ENCODE measurements at places on chromosomes 13 and 19.

DNA sequence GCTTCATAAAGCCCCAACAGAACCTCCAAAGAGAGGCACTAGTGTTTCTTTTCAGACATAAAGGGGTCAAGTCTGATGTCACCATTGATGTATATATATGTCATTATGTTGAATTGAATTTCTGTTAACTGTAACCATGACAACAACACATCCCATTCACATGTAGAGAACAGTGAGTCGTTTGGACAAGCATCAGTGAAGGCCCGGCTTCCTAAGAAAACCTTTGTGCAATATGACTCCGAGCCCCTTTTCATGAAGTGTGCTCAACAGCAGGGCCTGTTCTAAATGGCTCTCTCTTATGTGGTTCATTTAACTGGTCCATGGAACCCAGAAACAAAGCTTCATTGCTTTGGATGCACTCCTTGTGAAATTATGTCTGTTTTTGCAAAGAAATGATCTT lies 67.2 kb upstream of the UBL3 start:
- no peak for DNase-seq

DNA sequence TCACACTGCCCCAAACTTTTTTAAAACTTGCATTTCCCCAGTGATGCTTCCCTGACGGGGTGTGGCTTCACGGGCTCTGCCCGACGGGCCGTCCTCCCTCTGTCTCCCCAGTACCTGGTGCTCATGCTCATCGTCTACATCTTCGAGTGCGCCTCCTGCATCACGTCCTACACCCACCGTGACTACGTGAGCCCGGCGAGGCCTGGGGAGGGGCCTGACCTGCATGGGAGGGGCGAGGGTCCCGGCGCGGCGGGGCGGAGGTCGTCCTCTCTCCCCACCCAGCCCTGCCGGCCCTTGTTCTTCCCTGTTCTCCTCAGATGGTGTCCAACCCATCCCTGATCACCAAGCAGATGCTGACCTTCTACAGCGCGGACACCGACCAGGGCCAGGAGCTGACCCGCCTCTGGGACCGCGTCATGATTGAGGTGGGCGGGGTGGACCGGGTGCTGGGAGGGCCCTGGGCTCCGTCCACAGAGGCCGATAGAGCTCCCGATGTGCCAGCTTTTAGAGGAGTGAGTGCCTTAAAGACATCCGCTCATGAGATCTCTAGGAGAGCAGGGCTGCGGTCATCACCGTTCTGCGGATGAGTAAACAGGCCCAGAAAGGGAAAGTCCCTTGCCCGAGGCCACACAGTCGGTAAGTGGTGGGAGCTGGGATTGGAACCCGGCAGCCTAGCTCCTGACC lies 6.9 kb downstream of the UPK1A start:
- peak; percentile 14 for DNase-seq

GRCh38 chr19:664913-665443 lies 2.0 kb upstream of the RNF126 start:
- peak; percentile 80 for DNase-seq

DNA sequence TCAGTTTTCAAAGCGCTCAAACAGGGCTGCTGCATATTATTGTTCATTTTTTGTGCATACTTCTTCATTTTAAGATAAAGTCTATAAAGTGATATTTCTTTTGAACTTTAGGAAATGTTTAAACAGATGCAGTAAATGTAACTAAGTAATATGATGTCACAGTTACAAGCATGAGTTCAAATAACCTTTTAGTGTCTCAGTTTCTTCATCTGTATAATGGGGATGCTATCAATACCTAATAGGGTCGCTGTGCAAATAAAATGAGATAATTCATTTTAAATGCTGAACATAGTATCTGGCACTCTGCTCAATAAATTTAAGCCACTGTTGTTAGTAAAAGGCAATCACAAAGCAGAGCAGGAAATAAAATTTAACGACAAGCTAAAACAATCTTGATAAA lies 97.5 kb downstream of the UGGT2 start:
- DNase-seq, result no peak
